ENCODE measurements at places on chromosomes 12 and 14. TPM values are rescaled to one million over a fixed set of nuclear protein-coding genes. Genes with fewer than 3 reads are reported as not detected.

The SERPINA9 gene
- not detected for total RNA-seq

The USP5 gene
- 108 TPM for total RNA-seq

The NUAK1 gene
- not detected for total RNA-seq

The KCNJ8 gene
- not detected for total RNA-seq

The MYL2 gene
- not detected for total RNA-seq

The DHRS2 gene
- 0.24 TPM for total RNA-seq

The KLRD1 gene
- 7.6 TPM for total RNA-seq

The SERPINA1 gene
- not detected for total RNA-seq

The PROX2 gene
- total RNA-seq: 0.13 TPM

The PIANP gene
- total RNA-seq: not detected

The RD3L gene
- total RNA-seq: not detected

The BEGAIN gene
- total RNA-seq: 0.70 TPM

The SDR9C7 gene
- total RNA-seq: not detected

The RAB2B gene
- total RNA-seq: 22.1 TPM

The ZNF385A gene
- 0.55 TPM for total RNA-seq

The PNP gene
- total RNA-seq: 211 TPM

The RFX4 gene
- not detected for total RNA-seq

The MIP gene
- total RNA-seq: not detected

The LBHD2 gene
- not detected for total RNA-seq

The SLC8B1 gene
- 23.8 TPM for total RNA-seq

The SIX4 gene
- 0.10 TPM for total RNA-seq

The CIDEB gene
- total RNA-seq: 48.2 TPM

The CLEC4D gene
- total RNA-seq: not detected

The CISTR gene
- not detected for total RNA-seq

The RTN1 gene
- not detected for total RNA-seq

The GPRC5D gene
- total RNA-seq: not detected

The TMEM63C gene
- 0.73 TPM for total RNA-seq

The TAS2R8 gene
- not detected for total RNA-seq

The RDH12 gene
- not detected for total RNA-seq

The COX8C gene
- not detected for total RNA-seq

The OR10G2 gene
- total RNA-seq: not detected

The ULK1 gene
- 20.6 TPM for total RNA-seq

The RTL1 gene
- total RNA-seq: not detected

The MFAP5 gene
- not detected for total RNA-seq

The AJUBA gene
- 1.4 TPM for total RNA-seq

The USP44 gene
- 18.9 TPM for total RNA-seq

The PRH2 gene
- not detected for total RNA-seq

The SLC25A47 gene
- total RNA-seq: not detected

The RNFT2 gene
- 11.9 TPM for total RNA-seq

The PTHLH gene
- not detected for total RNA-seq

Measured in activated CD8-positive, alpha-beta T cell treated with anti-CD3 and anti-CD28 coated beads, Interleukin-2, amount 10 ng/mL, durations not matched to agents 7 days and 5 days (primary cell).